Mesenteric fat pad (tissue), 1 donor: ENCODE measurements at places on chromosomes 13 and 19. TPM values are rescaled to one million over a fixed set of nuclear protein-coding genes. Genes with fewer than 3 reads are reported as not detected.

CEACAM20 gene
- not detected for total RNA-seq

SBK2 gene
- total RNA-seq = not detected

CRTC1 gene
- total RNA-seq = 13.9 TPM

DNA sequence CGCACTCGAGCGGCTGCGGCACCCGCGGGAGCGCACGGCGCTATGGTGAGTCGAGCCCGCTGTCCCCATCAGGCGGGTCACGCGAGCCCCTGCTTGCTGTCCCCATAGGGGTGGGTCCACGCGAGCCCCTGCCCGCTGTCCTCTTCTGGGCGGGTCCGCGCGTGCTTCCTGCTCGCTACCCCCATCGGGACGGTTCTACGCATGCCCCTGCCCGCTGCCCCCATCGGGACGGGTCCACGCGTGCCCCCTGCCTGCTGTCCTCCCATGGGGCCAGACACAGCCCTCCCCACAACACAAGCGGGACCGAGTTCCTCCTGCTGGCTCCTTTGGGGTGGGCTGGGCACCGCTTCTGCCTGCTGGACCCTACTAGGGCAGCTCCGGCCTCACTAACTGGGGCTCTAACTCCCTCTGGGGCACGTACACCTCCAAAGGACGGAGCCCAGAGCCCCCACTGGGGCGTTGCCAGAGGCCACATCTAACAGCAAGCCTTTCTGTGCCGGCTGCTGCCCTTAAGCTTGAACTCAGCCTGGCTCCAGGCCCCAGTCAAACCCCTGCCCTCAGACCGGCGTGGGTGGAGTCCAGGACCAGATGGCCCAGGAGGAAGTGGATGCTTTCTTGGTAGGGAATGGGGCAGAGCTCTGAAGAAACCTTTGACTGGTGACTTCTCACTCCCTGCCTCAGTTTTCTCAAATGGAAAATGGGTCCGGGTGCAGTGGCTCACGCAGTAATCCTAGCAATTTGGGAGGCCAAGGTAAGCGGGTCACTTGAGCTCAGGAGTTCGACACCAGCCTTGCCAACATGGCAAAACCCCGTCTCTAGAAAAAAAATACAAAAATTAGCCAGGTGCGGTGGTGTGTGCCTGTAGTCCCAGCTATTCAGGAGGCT, 722 bp downstream of the COLGALT1 start:
- no peak for DNase-seq

GRCh38 chr19:17294051-17294891, 9.0 kb downstream of the ABHD8 start:
- no peak for DNase-seq

DNA sequence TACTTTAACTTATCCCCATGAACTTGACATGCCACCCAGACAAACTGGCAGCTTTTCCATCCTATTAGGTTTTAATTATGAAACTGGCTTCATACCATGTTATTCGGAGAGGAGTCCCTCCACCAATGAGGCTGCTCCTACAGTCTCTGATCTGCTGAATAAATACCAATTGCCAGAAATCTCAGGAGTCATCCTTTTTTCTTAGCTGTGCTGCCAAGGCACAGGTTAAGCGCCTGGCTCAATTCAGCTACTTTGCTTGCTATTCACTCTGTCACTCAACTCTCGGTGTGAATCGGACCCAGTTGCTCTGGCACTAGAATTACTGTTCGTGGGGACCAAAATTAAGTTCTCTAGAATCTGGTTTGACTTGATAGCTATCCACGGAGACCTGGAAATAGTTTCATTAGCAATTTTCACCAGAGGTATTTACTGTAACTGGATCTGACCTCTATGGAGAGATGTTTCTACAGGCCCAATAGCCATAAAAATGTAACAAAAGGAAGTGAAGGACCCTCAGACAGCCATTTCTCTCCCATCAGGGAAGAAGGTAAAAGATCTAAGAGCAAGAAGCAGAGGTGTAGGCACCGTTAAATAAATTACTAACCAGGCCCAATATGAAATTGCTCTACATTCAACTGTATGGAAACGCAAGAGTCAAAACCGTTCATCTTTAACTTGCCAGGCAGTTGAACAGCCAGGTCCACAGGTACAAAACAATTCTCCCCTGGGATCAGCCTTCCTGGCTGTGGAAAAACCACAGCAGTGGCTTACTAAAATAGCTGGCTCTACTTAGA, 5.4 kb downstream of the ZC3H4 start:
- DNase-seq = no peak
